ENCODE measurements at places on chromosomes 6 and 20.

- DNase-seq, result no peak
Measured at GRCh38 chr20:55140631-55141030, 665.2 kb downstream of the DOK5 start.

DNA sequence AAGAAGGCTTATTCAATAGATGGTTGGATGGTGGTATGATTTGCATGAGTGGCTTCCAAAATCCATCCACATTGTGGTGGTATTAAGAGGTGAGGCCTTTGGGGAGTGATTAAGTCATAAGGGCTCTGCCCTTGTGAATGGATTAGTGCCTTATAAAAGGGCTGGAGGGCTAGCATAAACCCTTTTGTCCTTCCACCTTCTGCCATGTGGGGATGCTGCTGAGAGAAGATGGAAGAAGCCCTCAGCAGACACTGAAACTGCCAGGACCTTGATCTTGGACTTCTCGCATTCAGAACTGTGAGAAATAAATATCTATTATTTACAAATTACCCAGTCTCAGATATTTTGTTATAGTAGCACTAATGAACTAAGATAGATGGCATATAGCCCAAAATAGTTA lies 27.8 kb upstream of the SRPK1 start:
- no peak for DNase-seq

- no peak for DNase-seq
Measured at GRCh38 chr20:14334306-14334930, 3.0 kb downstream of the FLRT3 start.

GRCh38 chr20:1203630-1204029 lies 376 bp downstream of the C20orf202 start:
- DNase-seq, result no peak

GRCh38 chr6:43275801-43276576 lies 22.1 kb upstream of the SLC22A7 start:
- no peak for DNase-seq

DNA sequence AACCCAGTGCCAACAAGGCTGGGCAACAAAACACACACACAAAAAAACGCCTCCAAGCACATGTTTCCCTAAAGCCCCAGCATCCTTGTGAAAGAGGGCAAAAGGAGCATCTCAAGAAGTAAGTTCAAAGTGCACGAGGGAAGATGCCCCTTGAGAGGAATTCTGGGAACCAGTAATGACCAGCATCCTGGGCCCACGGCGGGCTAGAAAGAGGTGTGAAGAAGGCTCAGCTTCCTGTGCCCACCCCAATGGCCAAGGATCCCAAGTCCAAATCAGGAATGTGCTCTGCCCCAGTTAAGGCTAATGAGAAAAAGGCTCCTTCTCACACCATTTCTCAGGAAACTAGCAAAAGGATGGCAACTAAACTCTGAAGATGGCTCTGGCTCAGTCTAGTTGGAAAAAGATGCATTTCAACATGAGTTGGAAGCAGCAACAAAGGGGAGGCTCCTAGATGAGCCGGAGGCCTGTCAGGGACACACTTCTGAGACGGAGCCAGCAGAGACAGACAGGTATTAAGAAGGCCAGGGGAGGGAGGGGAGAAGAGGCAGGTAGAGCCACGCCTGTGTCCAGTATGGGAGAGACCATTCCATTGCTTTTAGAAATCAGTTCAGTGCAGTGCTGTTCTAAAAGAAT lies 3.2 kb downstream of the RIMS4 start:
- DNase-seq, result no peak

DNA sequence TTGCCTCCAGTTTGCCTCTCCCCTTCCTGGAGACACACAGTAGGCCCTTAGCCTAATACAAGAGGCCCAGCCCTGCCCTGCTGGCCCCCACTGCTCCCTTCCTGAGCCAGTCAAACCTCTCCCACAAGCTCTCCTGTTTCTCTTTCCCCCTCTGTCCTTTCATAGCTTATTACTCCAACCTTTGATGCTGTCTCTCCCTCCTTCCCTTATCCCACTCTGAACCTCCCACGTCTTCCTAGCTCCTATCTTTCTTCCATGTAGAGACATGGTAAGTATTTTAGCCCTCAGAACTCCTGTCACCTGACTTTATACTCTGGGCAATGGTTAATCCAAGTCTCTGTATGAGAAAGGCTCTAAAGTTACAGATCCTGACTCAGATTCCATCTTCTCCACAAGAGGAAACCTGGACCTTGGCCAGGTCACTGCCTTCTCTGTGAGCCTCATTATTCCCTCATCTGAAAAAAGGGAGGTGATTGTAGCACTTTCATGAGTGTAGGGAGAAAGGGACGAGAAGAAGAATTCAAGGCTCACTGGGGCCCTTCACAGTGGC lies 6.7 kb downstream of the TGIF2 start:
- DNase-seq, result no peak

Measured in stimulated activated CD8-positive, alpha-beta memory T cell treated with anti-CD3 and anti-CD28 coated beads, Interleukin-2, amount 100 ng/mL, for 1 hour (primary cell).